Hematopoietic multipotent progenitor cell (in vitro differentiated cells): ENCODE measurements at places on chromosomes 6 and 20.

- DNase-seq, result no peak
These were observed 7.9 kb downstream of the ADRM1 start for GRCh38 chr20:62310757-62311121.

DNA sequence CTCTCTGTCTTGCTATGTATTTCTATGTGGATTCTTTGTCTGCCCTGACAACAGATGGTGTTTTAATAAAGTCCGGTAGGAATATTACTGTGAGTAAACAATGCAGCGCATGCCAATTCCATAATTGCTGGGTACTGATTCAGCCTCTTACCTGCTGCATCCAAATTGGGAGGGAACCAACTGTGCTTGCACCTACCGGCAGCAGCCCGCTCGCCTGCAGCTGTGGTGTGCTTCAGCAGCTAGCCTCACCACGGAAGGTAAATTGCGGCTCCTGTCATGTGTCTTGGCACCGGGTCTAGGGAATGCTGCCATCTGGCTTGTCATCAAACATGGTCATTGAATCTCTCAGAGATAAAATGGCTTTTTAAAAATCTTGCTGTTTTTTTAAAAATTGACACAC lies 704.8 kb upstream of the SLC35B3 start:
- DNase-seq, result no peak

DNA sequence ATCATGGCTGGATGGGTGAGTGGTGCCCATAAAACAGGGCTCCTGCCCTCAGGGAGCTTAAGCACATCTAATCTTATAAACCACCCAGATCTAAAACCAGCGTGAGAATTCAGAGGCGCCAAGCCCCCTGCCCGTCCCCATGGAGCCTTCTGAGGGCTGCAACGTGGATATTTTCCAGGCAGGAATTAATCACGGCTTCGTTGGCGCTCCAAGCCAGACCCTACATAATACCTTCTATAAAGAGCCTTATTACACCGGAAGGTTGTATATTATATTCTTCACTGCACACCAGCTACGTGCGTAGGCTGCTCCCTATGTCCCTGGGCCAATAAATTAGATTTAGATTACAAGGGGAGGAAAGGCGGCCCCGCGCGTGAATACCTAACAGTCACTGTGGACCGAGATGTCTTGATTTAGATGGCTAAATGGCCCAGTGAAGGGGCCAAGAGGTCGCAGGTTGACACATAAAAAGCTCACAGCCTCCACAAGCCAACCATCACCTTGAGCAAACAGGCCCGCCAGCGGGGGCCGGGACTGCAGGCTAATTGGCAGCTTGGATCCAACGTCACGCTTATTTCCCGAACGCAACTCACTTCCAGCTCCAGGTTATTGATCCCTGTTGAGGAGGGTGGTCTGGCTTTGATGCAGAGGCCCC lies 64.7 kb upstream of the APCDD1L start:
- no peak for DNase-seq

GRCh38 chr20:35635652-35636051 lies 20.0 kb downstream of the SPAG4 start:
- no peak for DNase-seq

- no peak for DNase-seq
These were observed 36.2 kb downstream of the RIOK1 start for GRCh38 chr6:7425808-7426190.

DNA sequence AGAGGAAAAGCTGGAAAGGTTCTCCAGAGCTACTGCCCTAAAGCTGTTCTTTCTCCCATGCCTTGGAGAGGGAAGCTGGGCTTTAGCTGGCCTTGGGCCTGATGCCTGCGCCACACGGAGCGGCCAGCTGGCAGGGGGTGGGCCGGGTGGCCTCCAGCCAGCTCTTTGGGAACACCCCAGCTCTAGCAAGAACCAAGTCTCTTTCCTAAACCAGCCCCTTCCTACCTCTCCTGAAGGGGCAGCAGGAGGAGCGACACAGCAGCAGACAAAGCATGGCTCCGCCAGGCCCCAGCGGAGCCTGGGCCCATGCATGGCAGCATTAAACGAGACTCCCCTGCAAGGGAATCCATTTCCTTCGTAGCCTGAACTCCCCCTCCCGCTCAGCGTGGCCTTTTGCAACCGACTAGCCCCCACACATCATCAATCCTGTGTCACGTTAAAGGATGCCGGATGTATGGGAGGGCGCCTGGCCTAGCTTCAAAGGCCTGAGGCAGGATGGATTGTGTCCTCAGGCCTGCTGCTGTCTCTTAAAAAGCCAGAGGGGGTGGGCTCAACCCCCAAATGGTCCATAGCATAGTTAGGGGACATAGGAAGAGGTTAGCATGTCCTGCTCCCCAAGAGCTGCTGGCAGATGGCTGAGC lies 14.0 kb downstream of the MRPS18A start:
- DNase-seq, result no peak

DNA sequence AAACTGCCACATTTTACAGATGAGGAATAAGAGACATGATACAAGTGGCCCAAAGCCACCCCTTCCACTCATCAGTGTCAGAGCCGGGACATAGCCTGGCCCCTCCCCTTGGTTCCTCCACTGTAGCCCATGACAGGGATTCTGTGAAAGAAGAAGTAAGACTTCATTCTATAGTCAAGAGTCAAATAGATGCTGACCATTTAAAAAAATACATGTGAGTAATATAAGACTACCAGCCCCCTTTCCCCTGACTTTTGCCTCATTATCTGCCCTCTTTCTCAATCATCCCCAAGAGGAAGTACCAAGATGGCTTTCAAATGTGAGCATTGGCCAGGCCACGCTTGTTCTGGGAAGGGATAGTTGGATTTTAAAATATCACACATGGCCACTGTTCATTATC lies 57.8 kb upstream of the TAB2 start:
- DNase-seq, result no peak

DNA sequence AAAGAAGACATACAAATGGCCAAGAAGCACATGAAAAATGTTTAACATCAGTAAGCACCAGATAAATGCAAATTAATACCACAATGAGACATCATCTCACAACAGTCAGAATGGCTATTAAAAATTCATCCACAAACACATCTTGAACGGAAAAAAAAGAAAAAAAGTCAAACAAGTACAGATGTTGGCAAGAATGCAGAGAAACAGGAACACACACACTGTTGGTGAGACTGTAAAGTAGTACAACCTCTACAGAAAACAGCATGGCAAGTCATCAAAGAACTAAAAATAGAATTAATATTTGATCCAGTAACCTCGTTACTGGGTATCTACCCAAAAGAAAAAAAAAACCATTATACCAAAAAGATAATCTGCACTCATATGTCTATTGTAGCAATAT lies 6.5 kb downstream of the STX7 start:
- no peak for DNase-seq

GRCh38 chr6:113450061-113450465 lies 407.1 kb upstream of the MARCKS start:
- DNase-seq, result no peak

DNA sequence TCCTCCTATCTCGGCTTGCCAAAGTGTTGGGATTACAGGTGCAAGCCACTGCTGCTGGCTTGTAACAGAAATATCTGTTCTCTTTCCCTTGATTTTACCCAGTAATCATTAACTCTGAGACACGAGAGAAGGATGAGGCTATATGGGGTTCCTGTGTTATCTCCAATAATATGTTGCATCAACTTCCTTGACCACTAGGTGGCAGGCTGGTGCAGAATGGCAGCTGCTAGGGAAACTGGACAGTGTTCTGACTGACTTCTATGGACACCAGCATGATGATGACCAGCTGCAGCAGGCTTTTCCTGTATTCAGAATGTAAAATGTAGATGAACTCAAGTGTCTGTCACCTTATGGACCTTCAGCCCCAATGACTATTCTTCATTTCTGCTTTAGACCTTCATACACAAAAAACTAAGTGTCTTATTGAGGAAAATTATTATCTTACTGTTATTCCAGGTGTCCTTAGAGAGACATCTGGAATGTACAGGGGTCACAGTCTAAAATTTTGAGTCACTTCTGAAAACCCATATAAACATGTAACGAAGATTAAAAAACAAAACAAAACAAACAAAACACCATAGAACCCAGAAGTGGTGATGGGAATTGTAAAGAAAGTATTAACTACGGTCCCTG lies 20.4 kb upstream of the CD109 start:
- no peak for DNase-seq

DNA sequence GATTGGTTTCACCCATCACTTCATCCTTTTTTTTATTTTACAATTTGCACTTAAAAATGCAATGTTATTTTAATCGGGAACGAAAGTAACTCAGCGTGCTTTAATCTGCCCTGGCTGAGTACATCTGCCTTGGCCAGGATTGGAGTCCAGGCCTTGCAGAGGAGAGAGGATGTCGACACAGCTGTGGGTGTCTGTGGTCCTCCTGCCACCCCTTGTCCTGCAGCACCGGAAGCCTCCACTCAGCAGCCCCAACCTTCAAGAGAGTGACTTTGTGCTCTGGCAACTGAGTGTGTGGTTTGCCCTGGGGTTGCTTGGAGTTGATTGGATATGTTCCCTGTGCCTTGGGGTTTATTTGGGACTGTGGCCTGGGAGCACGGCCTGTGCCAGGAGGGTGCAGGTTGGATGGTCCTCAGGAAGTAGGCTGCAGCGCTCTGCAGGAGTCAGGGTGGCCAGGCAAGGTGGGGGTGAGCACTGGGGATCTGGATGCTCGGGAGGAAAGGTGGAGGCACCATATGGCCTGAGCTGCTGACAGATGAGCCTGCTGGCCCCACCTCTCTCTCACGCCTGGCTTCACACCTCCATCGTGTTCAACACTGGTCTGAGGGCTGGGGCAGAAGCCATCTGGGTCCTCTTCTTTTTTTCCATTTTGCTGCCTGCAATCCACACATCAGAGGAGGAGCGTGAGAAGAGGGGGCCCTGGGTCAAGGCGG lies 4.3 kb downstream of the MYT1 start:
- no peak for DNase-seq

- DNase-seq, result no peak
These were observed at the start of gene SPINT3 for GRCh38 chr20:45515147-45515913. Gene SPINT3, minus strand, starts transcription at chr20:45515622. Its CDS starts 14 bp downstream, at chr20:45515608.

- no peak for DNase-seq
These were observed 4.7 kb downstream of the NKX2-2 start for GRCh38 chr20:21509079-21509596.

DNA sequence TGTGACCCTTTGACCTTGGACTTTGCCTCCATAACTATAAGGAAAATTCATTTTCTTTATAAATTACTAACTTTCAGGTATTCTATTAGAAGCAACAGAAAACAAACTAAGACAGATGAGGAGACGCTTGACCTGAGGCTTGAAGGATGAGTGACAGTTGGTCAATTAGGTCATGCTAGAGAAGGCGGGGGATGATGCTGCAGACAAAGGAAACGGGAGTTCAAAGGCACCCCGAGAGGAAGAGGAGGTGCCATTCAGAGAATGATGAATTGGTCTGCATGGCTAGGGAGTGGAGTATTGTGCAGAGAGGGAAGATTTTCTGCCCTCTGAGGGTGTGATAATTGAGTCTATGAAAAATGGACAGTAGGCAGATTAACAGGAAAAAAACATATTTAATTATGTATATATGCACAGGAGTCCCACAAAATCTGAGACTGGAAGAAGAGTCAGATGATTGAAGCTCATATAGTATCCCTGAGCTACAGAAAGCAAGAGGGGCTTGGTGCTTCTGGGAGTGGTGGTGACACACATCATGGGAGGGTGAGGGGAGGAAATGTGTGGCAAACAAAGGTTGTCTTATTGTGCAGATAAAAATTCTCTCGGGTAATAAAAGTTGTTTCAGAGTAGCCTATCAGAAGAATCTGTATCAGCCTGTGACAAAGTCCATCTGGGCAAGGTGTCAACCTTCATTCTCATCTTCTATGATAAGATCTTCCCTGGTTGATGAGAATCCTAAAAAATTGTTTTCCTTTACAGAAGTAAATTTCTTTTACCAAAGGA lies 20.4 kb upstream of the FUCA2 start:
- no peak for DNase-seq

DNA sequence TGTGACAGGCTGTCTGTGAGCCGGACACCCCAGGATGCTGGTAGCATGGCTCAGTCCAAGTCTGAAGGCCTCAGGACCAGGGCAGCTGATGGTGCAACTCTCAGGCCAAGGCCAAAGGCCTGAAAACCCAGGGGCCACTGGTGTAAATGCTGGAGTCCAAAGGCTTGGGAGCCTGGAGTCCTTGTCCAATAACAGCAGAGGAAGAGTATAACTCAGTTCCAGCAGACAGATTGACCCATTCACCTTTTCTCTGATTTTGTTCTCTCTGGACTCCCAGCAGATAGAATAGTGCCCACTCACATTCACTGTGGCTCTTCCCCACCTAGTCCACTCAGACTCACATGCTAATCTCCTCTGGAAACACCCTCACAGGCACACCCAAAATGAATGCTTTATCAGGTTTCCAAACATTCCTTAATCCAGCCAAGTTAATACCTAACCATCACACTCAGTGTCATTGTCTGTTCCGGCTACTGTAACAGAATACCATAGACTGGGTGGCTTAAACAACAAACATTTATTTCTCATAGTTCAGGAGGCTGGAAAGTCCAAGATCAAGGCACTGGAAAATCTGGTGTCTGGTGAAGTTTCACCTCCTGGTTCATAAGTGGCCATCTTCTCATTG lies 5.0 kb upstream of the TRAF3IP2 start:
- DNase-seq, result no peak

DNA sequence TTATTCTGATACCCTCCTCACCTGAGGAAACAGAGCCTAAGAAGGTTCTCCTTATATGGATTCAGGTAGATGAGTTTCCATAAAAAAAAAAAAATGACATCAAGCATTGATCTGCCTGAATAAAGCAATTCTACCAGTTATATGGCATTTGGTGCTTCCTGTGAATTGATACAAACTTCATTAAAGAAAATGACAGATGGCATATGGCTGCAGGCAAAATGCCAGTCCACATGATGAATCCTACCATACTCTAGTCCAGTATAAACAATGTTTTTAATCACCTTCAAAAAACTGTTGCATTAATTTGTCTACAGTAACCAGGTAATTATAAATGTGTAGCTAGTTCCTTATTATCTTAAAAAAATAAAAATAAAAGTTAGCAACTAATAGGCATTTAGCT lies 559.2 kb upstream of the FLRT3 start:
- no peak for DNase-seq

GRCh38 chr6:157226761-157227160 lies 96.6 kb downstream of the TMEM242 start:
- DNase-seq, result no peak

GRCh38 chr6:11218538-11219399 lies 13.7 kb downstream of the NEDD9 start:
- no peak for DNase-seq

- DNase-seq, result no peak
These were observed 38.2 kb downstream of the ELMO2 start for GRCh38 chr20:46367967-46368901.

DNA sequence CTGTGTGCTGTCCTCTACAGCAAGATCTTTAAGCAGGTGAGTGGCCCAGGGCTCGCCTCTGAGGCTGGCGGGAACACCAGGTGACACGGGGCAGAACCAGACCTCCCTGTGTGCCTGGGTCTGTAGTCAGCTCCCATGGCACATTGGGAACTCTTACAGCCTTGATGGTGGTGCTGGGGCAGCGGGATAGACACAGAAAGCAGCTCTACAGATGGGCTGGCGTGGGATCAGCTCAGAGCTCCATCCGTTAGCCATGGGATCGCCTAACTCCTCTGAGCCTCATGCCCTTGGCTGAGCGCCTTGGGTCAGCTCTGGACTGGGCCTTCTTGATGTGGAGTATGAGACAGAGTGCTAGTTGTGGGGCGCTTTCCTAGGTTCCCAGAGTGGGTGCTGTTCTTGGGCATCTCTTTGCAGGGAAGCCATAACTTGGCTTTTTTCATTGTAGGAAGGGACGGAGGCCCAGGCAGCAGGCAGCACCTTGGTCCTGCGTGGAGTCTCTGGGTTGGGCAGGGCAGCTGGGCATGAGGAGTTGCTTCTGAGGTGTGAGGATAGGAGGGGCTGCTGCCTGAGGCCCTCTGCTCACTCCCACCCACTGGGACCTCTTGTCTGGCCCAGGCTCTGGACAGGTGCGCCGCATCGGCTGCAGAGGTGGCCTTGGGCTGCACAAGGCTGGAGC lies 51.3 kb downstream of the EFCAB8 start:
- no peak for DNase-seq
